Left lobe of liver (tissue), 2 donors: ENCODE measurements at places on chromosomes 1 and 21.

GRCh38 chr21:41876396-41876795 is 2.7 kb downstream of the PRDM15 start:
- DNase-seq, result no peak

- DNase-seq, result no peak
Observed at GRCh38 chr1:245578308-245578707, 423.5 kb downstream of the KIF26B start.

- DNase-seq, result no peak
Observed at GRCh38 chr1:209651138-209651587, 1.1 kb downstream of the LAMB3 start.

DNA sequence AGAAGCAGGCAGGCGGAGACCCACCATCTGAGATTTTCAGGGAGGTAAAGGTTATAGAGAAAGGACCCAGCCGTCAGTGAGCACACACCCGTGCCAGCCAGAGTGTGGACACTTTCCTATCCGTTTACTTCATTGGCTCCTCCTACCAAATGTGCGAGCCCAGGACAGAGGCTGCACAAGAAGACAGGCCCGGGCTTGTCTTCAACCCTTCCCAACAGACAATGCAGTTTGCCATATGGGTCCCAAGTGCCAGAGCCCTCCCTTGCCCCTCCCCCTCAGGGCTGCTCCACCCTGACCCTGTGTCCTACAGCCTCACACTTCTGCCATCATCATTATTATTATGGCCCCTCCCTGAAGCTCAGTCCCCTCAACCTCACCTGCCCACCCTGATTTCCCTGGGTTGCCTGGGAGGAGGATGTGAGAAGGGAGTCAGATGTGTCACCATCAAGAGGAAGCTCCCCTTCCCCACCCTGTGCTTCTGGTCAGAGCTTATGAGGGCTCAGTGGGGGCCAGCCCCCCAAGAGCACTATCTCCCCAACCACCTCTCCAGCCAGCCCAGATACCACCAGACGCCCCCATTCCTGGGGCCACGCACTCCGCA is 9.4 kb downstream of the LAPTM5 start:
- DNase-seq, result no peak

GRCh38 chr1:221117133-221117532 is 237.9 kb downstream of the HLX start:
- no peak for DNase-seq

DNA sequence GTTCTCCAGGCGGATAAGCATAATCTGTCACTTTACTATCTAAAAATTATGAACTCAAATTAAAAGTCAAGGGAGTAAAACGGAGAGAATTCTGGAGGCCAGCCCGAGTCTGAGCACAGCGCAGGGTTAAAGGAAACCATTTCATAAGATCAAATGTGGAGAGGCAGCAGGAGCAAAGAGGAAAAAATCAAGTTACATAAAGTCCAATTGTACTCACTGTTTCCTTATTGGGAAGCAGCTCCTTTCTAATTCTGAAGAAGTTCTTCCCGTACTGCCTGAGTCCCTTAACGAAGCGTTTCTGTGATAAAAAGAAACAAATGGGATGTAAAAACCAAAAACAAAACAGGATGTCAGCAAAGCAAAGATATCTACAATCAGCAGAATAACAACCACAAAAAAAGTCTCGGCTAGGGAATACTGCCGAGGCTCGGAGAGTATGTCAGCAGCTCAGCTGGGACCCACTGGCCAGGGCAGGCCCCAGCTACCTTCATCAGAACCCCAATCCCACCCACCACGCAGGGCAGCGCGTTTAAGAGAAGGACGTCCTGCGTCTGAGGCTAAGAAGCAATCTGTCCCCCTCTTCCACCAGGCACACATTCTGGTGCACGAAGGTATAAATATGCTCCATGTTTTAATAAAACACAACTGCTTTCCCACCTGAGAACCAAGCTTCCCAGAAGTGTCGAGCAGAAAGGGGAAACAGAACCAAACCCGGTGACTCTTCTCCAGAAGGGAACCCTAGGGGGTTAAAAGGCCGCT is 104.8 kb downstream of the SLC45A1 start:
- no peak for DNase-seq

DNA sequence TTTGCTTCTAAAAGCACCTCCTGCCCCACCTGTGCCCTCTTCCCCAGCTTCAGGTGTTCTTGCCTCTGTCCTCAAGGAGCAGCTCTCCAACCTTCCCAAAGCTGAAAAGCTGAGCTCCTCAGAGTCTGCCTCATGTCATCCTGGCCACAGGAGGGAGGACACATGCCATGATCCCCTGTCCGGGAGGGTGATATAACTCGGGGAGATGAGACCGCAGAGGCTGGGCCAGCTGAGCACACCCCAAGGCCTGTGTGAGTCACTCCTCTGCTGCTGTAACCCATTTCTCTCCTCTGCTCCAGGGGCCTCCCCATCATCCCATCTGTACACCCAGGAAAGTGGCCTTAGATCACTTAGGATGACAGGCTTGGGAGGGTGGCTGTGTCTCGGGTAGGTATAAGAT is 49.8 kb downstream of the EPHB2 start:
- no peak for DNase-seq

- DNase-seq, result no peak
Observed at GRCh38 chr1:208668991-208669390, 424.8 kb upstream of the PLXNA2 start.

- DNase-seq, result peak; percentile 10
Observed at GRCh38 chr21:42568376-42568775, 54.7 kb downstream of the SLC37A1 start.

GRCh38 chr1:224339442-224340033 is 9.6 kb upstream of the NVL start:
- no peak for DNase-seq

- DNase-seq, result peak; percentile 32
Observed at GRCh38 chr1:228004331-228004855, 2.4 kb upstream of the WNT3A start.

DNA sequence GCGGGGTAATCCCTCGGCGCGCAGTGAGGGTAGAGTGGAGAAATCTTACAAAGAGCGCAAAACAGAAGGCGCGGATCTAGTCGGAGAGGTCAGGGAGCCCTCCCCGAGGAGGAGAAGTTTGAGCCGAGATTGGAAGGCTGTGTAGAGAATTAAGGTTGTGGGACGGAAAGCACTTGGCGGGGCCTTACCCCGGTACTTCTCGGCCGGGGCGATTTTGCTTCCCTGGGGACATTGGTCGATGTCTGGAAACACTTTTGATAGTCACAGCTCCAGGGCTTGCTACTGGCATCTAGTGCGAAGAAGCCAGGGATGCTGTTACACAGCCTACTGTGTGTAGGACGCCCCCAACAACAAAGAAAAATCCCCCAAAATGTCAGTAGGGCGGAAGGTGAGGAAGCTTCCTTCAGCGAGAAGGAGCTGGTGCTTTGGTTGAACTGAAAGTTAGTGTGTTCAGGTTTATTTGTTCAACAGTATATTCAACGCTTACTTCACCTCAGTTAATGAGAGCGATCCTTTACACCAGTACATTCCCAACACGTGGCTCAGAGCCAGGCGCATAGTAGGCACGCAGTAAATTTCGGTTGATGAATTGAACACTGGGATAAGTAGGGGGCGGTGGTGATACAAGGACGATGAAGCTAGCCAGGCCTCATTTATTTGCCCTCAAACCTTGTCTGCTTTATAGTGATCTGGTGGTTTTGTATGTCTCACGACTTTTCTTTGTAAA is 807 bp downstream of the CEP85 start:
- DNase-seq, result no peak

DNA sequence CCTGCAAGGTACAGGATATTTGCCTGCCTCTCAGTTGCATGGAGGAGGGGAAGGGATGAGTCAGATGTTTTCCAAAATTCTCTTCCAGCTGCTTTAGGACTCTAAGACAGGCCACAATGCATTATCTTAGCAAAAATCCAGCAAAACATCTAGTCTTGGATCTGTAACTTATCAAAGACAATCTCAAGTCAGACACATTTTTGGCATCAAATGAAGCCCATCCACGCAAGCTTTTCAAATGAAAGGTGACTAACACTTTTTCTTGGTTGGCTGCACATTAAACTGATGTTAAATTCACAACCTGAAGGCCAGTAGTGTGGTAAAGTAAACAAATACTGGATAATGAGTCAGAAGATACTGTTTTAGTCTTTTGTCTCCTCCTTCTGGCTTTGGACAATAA is 21.3 kb downstream of the FAM78B start:
- DNase-seq, result no peak
